Central memory CD8-positive, alpha-beta T cell (primary cell): ENCODE measurements at places on chromosomes 2 and 18.

DNA sequence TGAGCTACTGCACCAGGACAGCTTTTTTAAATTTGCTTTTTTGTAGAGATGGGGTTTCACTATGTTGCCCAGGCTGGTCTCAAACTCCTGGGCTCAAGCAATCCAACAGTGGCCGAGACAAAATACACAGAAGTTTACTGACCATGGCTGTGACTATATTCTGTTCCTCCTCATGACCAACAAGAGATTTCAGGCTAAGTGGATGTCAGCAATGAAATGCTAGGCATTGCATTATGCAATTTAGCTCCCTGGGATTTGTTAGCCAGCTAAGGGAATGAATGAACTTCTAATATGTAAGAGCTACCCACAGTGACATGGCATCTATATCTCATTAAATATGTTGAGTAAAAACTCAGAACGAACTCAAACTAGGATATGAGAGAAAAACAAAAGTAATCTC is 81.9 kb upstream of the MBOAT2 start:
- no peak for DNase-seq

- DNase-seq: no peak
These were observed 390.1 kb downstream of the RND3 start for GRCh38 chr2:150097402-150097801.

GRCh38 chr2:152236191-152236925 is 60.8 kb upstream of the STAM2 start:
- DNase-seq: no peak

- DNase-seq: no peak
These were observed 22.8 kb upstream of the KIDINS220 start for GRCh38 chr2:8860239-8860638.

- no peak for DNase-seq
These were observed 564.2 kb downstream of the TSN start for GRCh38 chr2:122319539-122320132.

DNA sequence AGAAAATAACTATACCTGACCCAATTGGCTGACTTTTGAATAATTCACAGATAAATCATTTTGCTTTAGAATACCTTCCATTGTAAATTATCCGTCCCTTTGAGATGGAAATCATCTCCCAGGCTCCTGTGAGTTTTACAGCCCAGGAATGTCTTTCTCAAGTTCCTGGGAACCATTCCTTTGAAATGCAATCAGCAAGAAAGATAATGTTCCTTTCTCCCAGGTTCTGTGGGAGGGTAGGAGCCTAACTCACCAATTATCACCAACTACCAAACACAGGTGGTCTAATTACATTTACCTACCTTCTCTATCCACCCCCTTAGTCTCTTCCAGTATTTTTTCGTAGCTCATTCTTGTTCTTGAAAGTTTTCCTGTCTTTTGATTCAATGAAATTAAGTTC is 1016.0 kb downstream of the SOCS6 start:
- DNase-seq: no peak

DNA sequence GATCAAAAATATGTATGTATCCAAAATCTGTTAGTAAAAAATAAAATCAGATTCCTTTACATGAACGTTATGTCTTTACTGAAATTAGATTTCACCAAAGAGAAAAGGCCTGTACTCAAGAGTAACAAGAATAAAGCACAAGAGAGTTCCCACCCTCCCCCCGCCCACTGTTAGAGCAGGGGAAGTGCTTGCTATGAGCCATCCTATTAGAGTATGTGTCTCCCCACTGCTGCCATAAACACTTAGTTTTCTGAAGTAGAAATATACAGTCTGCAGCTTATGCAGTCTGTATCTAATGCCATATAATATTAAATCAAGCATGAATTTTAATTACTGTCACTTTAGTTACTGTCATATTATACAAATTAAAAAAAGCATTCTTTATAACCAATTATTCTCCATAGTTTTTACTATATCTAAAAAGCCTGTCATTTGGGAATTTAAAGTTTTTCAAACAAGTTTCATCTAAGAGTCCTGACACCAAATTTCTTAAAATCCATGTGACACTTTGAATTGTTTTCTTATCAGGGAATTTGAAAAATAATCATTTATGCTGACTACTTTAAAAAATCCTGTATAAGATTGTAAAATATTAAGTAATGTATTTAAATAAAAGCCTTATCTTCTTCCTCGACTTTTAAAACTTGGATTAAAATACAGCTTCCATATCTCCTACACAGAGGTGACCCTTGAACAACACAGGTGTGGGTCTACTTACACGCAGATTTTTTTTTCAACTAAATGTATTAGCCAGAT is 51.8 kb upstream of the GPR75 start:
- no peak for DNase-seq

GRCh38 chr2:6773007-6773693 is 92.6 kb downstream of the CMPK2 start:
- DNase-seq: peak; percentile 43

GRCh38 chr2:67182884-67183283 is 214.2 kb upstream of the ETAA1 start:
- DNase-seq: no peak

DNA sequence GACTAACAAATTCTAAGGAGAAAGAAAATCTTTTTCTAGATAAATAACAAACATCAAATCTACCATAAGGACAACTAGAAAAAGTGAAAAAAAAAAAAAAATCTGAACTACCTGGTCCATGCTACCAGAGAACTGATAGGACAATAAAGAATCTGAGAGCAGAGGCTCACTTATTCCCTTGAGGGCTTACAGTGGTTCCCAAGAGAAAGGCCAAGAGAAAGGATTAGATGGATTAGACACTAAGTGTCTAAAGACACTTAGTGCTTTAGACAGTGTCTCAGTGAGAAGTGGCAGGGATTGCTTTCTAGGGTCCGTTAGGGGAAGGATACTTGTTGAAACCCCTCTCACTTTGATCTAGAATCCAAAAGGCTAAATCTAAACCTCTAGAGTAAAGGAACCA is 78.2 kb downstream of the COA5 start:
- no peak for DNase-seq

- DNase-seq: peak; percentile 40
These were observed 3.4 kb upstream of the ASNSD1 start for GRCh38 chr2:189657867-189658266.

DNA sequence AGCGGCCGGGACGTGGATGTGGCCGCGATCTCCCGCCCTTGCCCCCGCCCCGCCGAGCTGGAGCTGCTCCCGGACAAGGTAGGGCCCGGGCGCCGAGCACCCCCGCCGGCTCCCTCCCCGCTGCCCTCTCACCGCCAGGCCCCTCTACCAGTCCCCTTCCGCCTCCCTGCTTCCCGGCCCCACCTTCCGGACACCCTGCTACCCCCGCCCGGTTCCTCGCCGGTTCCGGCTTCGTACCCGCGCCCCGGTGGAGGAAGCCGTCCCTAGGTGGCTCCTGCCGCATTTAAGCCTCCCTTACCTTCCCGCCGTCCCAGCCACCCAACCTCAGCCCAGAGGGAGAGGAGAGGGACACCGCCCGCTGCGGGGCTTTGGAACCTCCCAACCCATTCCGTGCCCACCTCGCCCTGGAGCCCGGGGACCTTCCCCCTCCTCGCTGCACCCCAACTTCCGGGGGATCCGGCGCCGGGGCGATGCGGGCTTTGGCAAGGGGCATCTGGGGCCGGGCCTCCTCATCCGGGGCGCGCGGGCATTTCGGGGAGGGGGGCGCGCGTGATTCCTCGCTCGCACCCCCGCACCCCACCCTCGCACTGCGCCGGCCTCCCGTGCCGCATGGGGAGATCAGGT is 475 bp downstream of the B3GNT2 start:
- peak; percentile 44 for DNase-seq

- no peak for DNase-seq
These were observed 718.8 kb downstream of the DPP10 start for GRCh38 chr2:115161081-115161770.

DNA sequence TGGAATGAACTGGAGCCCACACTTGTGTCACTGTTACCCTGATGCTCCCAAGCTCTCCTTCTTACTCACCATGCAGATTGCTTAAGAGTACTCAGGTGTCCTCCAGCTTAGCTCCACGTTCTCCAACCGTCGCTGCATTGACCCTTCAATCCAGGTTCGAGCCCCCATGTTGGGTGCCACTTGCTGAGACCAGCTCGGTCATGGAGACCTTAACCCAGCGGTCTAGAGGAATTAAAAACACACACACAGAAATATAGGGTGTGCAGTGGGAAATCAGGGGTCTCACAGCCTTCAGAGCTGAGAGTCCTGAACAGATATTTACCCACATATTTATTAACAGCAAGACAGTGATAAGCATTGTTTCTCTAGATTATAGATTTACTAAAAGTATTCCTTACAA is 229.1 kb upstream of the APCDD1 start:
- DNase-seq: no peak

DNA sequence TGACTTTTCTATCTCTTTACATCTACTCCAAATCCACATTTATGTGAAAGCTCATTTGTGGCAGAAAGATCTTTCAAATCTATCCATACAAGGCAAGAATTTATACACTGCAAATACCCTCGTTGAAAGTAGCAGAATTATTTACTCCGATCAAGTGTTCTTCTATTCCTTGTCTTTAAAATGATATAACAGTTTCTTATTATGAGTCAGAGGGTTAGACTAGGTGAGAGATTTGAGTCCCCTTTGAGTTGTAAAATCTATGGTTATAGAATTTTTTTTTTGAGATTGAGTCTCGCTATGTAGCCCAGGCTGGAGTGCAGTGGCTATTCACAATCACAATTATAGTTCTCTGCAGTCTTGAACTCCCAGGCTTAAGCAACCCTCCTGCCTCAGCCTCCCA is 5.6 kb upstream of the GREB1 start:
- no peak for DNase-seq

- no peak for DNase-seq
These were observed 16.2 kb downstream of the MRO start for GRCh38 chr18:50803592-50803991.

DNA sequence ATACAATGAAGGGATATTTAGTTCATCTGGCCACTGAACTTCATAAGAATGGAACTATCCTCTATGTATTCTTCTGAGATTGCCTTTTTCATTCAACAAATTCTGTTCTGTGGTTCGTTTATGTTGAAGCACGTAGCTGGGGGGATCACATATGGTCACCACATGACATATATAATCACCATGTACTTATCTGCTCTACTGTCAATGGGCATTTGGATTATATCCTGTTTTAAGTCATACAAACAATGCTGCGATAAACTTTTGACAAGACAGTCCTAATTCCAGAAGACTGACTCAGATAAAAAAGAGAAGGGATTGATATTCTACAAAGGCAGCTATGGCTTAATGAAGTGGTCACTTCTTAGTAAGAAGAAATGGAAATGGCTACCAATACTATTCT is 116.0 kb upstream of the CCDC195 start:
- no peak for DNase-seq

GRCh38 chr2:2992634-2993033 is 385.0 kb downstream of the EIPR1 start:
- no peak for DNase-seq

- DNase-seq: no peak
These were observed 190.4 kb downstream of the RIT2 start for GRCh38 chr18:42925036-42925435.

DNA sequence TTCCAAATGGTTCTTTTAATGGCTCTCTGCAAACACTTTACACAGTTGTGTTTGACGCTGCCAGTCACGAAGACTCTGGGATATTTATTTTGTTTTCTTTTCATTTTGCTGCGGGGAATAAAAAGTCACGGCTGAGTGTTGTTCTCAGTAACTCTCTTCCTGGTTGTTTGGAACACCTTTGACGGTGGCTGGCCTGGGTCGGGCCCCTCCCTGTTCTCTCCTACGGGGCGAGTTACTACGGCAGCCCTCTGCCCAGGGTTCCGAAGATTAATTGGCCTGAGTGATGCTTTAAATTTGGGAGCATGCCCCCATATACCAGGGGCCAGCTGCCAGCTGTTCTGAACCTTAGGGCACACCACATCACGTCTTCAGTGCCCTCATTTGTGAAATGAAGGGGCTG is 84.7 kb downstream of the GATA6 start:
- no peak for DNase-seq

DNA sequence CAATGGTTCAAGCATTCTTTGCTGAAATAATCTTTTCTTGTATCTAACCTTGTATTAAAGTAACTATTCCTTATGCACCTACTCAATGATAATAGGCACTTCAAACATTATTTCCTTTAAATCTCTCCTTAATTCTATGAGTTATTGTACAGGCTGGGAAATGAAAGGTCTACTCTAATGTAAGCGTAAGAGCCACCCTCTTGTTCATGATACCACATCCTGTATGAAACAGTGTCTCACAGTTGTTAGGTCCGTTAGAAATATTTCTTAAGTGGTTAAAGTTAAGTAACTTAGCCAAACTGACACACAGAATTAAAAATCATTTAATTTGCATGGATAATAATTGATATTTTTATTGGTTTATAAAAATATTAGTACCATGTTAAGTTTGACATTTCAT is 162.5 kb upstream of the RPRM start:
- DNase-seq: no peak
